ENCODE measurements at places on chromosomes 12 and 14. TPM values are rescaled to one million over a fixed set of nuclear protein-coding genes. Genes with fewer than 3 reads are reported as not detected.

Gene JKAMP
- 18.8 TPM for total RNA-seq

Gene KCNK10
- total RNA-seq: not detected

DNA sequence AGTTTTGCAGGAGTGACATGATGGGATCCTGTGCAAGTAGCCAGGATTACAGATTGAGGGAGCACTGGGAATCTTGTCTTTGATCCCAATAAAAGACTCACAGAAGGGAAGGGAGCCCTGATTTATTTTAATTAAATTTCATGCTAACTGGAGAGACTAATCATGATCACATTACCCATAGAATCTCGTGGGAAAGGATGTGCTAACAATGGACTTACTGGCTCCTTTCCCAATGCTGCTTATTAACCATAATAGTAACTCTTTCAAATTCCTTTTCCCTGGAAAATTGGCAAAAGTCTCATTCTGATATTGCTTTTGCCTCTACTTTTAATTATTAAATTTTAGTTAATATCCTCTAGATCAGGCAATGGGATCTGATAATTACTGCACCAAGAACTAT lies 174.8 kb upstream of the AVPR1A start:
- no peak for DNase-seq

DNA sequence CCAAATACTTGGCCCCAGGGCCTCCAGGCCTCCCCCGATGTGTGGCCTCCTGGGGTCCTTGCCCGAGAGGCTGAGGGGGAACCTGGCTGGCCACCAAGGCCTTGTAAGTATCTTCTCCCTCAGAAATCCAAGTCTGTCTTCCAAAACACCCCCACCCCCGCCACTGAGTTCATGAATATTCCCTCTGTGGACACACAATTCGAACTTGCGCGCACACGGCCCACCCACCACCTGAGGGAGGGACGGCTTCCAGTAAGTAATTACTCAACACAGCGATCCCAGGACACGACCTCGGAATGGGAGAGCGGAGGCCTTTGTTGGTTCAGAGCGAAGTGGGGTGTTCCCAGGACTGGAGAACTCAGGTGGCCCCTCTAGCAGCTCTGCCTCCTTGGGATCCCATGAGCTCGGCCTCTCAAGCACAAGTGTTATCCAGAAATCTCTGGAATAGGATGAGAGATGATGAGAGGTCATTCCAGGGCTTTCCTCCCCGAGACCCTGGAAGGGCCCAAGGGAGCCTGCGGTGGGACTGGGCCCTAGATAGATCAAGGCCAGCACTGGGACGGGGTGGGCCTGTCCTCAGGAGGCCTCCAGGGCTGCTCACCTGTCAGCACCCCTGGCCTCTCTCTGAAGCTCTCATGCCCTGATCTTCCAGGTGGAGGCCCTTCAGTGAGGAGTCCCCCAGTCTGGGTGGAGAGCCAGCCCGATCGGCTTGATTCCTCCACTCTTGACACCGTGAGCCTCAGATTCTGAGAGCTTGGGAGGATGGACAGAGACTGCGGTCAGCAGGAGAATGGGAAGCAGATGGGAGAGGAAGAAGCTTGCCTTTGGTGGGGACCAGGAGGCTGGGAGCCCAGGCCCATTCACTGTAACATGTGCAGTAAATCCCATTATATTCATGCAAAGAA lies 219.0 kb upstream of the RTL1 start:
- no peak for DNase-seq

Gene FERMT2
- 0.58 TPM for total RNA-seq

- DNase-seq: no peak
Measured at GRCh38 chr12:126776026-126776655, 1490.8 kb upstream of the TMEM132C start.

DNA sequence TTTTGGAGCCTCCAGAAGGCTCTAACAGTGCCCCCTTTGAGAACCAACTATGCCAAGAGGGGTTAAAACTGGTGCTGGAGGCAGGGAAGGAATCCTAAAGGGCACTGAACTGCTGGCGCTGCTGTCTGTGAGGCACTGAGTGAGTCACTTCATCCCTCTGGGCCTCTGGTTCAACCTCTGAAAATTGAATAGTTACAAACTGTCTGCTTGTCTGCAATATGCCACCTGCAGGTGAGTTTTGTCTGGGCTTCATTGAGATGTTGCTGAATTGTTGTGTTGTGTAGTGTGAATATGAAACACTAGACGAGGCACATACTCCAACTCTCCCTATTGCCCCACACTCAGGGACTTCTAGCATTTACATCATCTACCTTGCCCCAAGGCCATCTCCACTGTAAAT lies 68.0 kb downstream of the GRIN2B start:
- no peak for DNase-seq
